COLO829 (cell line): ENCODE measurements at places on chromosomes 13 and 19.

- DNase-seq: no peak
Measured at GRCh38 chr13:92721620-92722019, 505.0 kb upstream of the GPC6 start.

- no peak for DNase-seq
Measured at GRCh38 chr13:104766319-104766718, 1700.1 kb upstream of the SLC10A2 start.

GRCh38 chr13:48040896-48041295 lies 3.4 kb downstream of the NUDT15 start:
- no peak for DNase-seq

DNA sequence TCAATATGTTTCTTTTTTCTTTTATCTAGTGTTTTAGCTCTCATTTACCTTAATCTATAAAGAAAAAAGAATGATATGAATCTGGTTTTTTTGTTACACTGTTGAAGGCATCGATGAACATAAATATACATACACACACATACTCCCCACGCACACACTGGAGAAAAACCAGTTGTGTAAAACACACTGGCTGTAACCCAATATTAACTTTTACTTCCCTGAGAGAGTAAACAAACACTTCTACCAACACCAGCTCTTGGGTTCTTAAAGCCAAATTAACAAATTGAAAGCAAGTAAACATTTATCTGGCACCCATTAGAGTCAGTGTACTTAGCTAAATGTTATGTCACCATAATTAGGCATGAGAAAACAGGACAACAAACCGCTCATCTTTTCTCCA lies 145.7 kb downstream of the ABCC4 start:
- no peak for DNase-seq

DNA sequence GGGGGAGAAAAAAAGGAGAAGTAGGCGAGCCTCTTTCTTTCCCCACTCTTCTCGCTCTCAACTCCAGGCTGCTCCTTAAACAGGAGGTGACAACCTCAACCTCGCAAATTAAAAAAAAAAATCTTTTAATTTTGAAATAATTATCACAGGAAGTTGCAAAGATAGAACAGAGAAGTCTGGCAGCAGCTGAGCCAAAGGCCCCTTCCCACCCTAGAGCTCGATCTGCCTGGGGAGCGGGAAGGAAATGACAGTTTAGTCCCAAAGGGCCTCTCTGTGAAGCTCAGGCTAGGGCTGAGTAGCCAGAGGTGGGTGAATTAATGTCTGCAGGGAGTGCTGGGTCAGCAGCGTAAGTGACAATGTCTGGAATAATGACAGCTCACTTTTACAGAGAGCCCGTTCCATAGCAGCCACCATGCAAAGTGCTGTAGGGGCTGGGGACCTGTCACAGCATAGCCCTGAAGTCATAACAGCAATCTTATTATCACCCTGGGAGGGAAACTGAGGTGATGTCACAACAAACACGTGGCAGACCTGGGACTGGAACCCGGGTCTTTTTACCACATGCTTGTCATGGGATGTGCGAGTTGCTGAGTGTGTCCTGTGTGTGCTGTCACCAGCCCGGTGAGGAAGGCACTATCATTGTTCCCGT lies 8.8 kb upstream of the CD22 start:
- DNase-seq: no peak

DNA sequence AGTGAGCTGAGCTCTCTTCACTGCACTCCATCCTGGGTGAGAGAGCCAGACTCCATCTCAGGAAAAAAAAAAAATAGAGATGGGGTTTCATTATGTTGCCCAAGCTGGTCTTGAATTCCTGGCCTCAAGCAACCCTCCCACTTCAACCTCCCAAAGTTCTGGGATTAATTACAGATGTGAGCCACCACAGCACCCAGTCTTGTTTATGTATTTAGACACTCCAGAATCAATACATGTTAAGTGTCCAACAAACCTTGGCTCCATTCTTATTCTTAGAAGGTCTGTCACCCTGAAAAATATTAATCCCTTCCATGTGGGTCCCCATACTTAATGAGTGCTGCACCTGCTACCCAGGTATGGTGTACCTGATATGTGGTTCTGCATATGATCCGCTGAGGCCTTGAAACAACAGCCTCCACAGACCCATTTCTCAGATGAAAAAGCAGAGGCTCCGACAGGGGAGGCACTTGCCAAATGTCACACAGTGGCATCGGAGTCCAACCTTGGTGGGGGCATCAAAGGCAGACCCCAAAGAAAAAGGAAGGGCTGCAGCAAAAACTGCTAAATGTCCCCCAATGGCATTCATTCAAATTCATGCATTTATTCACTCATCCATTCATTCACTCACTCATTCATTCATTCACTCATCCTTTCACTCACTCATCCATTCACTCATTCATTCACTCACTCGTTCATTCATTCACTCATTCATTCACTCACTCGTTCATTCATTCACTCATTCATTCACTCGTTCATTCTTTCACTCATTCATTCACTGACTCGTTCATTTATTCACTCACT lies 16.7 kb downstream of the TICAM1 start:
- no peak for DNase-seq

- no peak for DNase-seq
Measured at GRCh38 chr13:27997904-27998522, 9.5 kb upstream of the URAD start.

- DNase-seq: no peak
Measured at GRCh38 chr19:18317961-18318800, 4.7 kb downstream of the LSM4 start.

DNA sequence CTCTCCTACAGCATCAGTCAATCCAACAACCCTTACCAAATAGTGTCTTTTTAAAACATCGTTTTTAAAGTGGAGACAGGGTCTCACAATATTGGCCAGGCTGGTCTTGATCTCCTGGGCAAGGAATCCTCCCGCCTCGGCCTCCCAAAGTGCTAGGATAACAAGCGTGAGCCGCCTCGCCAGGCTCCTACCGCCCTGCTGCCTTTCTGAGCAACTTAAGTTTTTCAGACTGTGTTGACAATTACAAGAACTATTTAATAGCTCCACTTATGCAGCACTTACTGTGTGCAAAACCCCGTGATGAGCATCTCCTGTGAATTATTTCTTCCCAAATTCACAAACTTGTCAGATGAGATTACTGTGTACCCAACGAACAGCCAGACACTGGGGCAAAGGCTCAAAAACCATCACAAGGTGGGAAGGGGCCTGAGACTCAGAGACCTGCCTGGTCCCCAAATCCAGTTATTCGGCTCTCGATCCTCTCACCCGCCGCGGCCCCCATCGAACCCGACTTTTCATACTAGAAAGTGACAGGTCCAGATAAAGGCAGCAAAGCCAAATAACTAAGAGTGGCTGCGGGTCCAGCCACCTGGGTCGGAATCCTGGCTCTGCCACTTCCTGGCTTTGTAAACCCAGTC lies 581 bp downstream of the RPL18 start:
- no peak for DNase-seq

DNA sequence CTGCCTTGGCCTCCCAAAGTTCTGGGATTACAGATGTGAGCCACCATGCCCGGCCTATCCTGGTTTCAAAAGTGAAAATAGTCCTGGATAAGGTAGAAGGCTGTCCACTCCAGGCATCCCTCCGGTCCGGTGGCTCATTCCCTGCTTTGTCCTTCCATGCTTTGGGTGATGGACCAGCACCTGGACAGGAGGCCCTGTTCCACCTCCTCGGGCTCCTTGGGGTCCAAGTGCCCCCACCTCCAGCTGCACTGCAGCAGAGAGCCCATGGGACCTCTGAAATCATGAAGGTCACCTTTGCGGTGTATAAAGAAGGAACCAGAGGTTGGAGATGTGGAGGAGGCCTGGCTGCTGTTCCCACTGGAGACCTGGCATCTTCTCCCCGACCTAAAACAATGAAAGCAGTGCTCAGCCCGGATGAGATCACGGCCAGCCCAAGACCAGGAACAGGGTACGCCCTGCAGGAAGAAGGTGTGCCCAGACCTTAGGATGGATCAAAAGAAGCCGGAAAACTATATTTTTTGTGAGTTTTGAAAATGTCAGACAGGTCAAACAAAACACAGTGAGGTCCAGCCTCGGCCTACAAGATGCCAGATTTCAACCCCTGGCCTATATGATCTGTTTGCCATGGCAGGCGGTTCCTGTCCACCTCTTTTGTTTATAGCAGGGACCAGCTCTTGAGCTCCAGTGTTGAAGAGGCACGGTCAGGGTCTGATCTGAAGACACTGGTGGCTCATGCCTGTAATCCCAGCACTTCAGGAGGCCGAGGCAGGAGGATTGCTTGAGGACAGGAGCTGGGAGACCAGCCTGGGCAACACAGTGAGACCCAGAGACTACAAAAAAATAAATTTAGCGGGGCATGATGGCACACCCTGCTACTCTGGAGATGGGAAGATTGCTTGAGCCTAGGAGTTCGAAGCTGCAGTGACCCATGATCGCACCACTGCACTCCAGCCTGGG lies 5.8 kb downstream of the LSR start:
- no peak for DNase-seq

- DNase-seq: no peak
Measured at GRCh38 chr13:46004491-46004890, 48.1 kb downstream of the ZC3H13 start.

- DNase-seq: no peak
Measured at GRCh38 chr19:30552593-30552992, 180.4 kb downstream of the ZNF536 start.
